Muscle of leg (tissue), 16 donors: ENCODE measurements at places on chromosomes 2 and 18.

DNA sequence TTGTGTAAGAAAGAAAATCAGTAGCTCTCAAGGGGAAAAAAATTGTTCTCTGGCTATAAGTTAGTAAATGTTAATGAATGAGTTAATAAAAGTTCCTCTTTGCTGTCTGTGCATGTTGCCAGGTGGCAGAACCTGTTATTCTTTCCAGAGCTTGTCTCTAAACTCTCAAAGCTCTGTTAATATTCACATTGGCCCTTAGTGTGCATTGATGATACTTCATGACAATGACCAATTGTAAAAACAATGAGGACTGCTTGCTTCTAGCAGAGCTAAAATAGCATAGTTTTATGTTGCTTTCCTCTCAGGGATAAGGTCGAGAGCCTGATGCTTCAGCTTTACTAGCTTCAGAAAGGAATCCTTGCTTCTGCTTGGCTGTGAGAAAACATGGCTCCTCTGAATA lies 91.5 kb downstream of the RAD51AP2 start:
- no peak overlapping the region for H3K27ac ChIP-seq
- no peaks in the 10 kb centered on the region for H3K4me1 ChIP-seq
- H3K36me3 ChIP-seq = no peaks in the 10 kb centered on the region
- H3K4me3 ChIP-seq = no peak overlapping the region

DNA sequence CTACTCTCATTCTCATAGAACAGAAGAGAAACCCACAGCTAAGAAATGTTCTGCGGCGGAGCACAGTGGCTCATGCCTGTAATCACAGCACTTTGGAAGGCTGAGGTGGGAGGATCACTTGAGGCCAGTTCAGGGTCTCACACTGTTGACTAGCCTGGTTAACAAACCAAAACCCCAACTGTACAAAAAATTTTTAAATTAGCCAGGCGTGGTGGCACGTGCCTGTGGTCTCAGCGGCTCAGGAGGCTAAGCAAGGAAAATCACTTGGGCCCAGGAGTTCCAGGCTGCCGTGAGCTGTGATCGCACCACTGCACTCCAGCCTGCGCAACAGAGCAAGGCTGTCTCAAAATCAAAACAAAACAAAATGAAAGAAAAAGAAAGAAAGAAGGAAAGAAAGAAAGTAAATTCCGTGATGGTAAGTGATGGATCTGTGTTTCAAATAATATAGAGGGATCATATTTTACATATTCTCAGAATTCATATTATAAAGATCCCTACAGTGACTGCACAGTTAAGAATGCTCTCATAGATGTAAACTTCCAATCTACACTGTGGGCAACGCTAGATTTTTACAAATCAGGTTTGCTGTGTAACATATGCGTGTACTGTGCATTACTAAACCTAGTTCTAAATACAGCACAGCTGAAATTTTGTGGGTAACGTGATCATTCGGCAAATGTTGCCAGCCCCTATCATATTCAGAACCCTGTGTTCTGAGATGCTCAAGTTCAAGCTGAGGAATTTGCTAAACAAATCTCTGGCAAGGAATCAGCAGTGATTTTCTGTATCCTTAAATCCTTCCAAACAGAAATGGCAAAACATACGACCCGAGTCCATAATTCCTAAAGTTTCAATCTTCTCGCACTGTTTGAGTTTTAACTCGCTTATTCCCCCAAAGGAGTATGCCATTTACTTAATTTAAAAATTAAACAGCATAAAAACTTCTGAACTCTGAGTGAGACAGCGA lies 1.2 kb upstream of the RAB12 start:
- H3K4me3 ChIP-seq = peak overlapping the region; percentile 60
- H3K27ac ChIP-seq = peak overlapping the region; percentile 81
- peak; percentile 66 for DNase-seq
- peaks cover 4% of the 10 kb centered on the region for H3K36me3 ChIP-seq
- no peaks in the 10 kb centered on the region for H3K27me3 ChIP-seq
- peaks cover 24% of the 10 kb centered on the region for H3K4me1 ChIP-seq

DNA sequence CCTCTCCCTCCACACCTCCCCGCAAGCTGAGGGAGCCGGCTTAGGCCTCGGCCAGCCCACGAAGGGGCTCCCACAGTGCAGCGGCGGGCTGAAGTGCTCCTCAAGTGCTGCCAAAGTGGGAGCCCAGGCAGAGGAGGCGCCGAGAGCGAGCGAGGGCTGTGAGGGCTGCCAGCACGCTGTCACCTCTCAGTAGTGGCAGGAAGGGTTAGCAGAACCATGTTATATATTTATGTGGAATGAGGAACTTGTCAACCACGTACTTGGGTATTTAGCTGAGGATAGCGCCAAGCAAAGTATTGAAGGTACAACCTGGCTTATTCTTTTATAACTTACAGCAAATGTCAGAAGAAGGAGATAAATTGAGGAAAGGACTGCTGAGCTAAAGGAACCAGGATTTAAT lies 144.1 kb upstream of the MGAT5 start:
- no peaks in the 10 kb centered on the region for H3K4me1 ChIP-seq
- H3K36me3 ChIP-seq = no peaks in the 10 kb centered on the region
- no peak for DNase-seq
- no peaks in the 10 kb centered on the region for H3K27me3 ChIP-seq

DNA sequence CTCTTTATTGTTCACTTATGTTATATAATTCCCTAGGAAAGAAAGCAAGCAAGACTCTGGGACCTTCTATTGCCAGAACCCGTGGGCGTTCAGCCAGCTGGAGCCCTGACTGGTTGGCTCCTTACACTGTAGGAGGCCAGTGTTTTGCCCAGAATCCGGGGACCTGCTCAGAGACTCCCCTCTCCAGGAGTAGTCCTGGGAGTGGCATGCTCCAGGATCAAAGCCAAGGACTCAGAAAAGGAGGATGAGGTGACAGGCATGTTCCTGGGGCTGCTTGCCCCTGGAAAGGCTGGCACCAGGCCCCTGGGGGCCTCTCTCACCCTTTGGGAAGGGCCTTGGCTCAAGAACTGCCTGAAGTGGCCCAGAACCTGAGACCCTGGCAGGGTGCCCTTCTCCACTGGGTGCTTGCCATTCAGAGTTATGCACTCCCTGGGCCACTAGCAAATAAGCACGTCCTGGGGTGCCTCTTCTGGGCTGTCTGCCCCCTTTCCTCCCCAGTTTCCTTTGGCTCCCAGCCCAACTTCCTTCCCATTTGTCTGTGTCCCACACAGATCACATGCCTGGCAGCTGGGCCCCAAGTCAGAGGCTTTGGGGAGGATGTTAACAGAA lies 19.6 kb upstream of the KIF3C start:
- no peak overlapping the region for H3K4me3 ChIP-seq
- peak overlapping the region; percentile 69 for H3K27ac ChIP-seq
- DNase-seq = peak; percentile 87

DNA sequence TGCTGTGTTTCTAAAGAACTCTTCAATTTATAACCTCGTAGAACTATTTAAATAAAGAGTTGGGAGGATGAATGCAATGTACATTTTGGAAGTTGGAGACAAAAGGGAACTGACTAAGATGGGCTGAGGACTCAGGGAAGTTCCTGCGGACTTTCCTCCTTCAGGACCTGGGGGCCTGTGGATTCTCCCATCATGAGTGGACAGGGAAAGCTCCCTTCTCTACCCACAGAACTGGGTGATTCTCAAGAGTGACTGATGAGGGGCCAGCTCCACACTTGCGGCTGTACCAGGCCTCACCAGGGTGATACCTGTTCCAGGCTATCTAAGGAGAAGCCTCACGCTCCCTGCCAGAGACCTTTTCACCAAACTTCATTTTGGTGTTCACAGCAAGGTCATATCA lies 143.8 kb upstream of the APCDD1 start:
- H3K27me3 ChIP-seq = peaks cover 2% of the 10 kb centered on the region
- no peak overlapping the region for H3K27ac ChIP-seq
- no peak overlapping the region for H3K4me3 ChIP-seq
- DNase-seq = no peak
- H3K36me3 ChIP-seq = no peaks in the 10 kb centered on the region

- DNase-seq = peak; percentile 49
- H3K4me3 ChIP-seq = no peak overlapping the region
- peaks cover 5% of the 10 kb centered on the region for H3K4me1 ChIP-seq
- no peaks in the 10 kb centered on the region for H3K36me3 ChIP-seq
- H3K27ac ChIP-seq = no peak overlapping the region
These were observed 251.3 kb downstream of the PLCL1 start for GRCh38 chr2:198055716-198056115.

- DNase-seq = peak; percentile 74
- H3K36me3 ChIP-seq = no peaks in the 10 kb centered on the region
- no peaks in the 10 kb centered on the region for H3K27me3 ChIP-seq
These were observed 35.7 kb upstream of the ST3GAL5 start for GRCh38 chr2:85924522-85924921.

DNA sequence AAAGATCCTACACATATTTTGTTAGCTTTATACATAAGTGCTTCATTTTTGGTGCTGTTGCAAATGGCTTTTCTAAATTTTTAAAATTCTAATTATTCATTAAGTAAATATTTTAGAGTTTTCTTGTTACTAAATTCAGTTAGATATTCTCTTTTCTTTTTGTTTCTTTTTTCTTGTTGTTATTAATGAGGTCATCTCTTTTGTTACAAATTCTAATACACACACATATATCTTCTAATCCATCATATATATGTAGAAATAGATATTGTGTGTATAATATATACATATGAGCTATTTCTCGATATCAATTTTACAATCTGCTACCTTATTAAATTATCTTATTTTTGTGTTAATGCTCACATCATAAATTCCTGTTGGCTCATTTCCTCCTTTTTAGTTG lies 255.9 kb downstream of the GALR1 start:
- H3K36me3 ChIP-seq = no peaks in the 10 kb centered on the region
- H3K4me1 ChIP-seq = no peaks in the 10 kb centered on the region
- DNase-seq = no peak

DNA sequence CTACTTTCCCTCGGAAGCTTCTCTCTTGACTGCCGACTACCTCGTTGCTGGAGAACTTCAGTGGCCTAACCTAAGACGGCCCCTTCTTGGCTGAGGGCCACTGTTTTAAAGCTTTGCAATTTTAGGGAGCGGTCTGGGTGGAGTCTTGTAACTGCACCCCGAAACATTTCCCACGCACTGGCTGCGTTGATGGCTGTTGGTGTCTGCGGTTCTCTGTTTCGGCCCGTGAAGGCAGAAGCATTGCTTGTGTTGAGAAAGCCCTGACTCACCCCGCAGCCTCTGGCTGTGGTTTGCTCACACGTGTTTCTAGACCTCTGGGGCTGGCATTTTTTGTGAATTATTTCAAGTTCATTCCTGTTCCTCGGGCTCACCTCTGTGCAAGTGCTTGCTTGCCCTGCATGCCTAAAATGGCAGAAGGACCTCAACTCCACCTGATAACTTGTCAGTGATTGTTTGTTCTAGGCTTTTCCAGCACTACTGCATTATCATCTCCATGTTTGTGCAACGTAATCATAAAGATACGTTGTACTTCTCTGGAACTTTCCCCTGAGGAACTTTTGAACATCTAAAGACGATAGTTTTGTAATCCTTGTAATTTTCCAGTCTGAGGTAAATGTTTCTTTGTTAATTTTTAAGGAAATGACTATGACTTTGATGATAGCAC lies 94.2 kb upstream of the DLX2 start:
- no peak overlapping the region for H3K4me3 ChIP-seq
- no peaks in the 10 kb centered on the region for H3K36me3 ChIP-seq
- no peak overlapping the region for H3K27ac ChIP-seq

DNA sequence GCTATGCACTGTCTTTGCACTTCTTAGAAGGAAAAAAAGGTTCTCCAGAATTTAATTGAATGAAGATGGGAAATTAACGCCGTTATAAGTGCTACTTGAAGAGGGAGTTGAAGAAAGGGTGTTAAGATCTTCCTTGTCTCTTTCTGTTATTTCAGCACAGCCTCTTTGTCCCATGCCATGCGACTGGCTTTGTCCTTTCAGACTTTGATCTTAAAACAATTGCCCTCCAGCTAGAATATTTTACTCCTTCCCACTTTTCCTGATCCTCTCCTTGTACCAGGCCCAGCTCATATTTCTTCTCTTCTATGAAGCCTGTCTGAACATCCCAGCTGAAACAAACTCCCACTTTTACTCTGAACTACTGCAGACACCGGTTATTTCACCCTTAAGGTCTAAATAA lies 51.4 kb downstream of the RAB27B start:
- no peaks in the 10 kb centered on the region for H3K4me1 ChIP-seq
- DNase-seq = no peak
- H3K36me3 ChIP-seq = no peaks in the 10 kb centered on the region

DNA sequence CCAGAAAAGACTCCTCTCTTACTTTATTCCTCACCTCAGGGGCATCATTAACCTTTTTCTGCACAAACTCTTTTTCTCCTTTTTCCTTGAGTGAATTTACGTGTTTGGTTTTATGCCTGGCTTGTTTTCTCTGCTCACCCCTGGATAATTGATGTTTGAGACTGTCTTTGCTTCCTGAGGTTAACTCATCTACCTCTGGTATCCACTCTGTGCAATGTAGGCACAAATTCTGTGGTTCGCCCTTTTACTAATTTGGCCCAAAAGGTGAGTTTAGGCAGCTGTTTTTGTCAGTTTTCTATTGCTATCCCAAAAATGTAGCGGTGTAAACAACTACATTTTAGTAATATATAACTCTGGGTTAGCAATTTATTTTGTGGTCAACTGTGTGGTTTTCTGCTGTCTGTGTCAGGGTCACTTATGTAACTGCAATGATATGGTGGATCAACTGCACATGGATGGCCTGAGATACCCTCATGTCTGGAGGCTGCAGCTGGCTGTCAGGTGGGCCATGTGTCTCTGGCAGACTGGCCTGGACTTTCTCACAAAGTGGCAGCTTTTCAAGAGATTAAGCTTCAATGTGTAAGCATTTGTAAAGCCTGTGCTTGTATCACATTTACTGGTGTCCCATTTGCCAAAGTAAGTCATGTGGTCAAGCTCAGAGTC lies 329.7 kb downstream of the FSIP2 start:
- no peaks in the 10 kb centered on the region for H3K4me1 ChIP-seq
- H3K27ac ChIP-seq = no peak overlapping the region
- peak; percentile 78 for DNase-seq
- no peaks in the 10 kb centered on the region for H3K27me3 ChIP-seq

DNA sequence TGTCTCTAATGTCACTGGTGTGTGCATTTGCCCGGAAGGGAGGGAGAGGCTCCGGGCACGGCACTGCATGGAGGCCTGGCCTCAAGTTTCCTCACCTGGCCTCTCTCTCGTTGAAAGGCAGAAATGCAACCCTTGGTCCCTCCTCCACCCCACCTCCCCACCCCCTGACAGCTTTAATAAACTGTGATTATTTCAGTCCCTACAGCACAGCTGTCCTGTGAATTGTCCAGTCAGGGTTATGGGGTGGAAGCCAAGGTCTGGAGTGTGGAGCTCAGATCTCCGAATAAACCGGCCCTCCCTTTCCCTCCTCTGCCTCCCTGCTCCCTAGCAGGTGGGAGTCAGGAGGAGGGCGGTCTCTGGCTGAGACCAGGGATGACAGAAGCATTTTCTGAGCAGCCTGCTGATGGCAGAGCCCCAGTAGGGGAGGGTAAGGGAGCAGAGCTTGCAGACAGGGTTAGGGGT lies 199.2 kb upstream of the SMAD2 start:
- peak overlapping the region; percentile 13 for H3K27ac ChIP-seq
- peaks cover 4% of the 10 kb centered on the region for H3K27me3 ChIP-seq

- H3K36me3 ChIP-seq = no peaks in the 10 kb centered on the region
- no peaks in the 10 kb centered on the region for H3K4me1 ChIP-seq
- no peak overlapping the region for H3K4me3 ChIP-seq
- H3K27ac ChIP-seq = no peak overlapping the region
- H3K27me3 ChIP-seq = no peaks in the 10 kb centered on the region
These were observed 50.6 kb downstream of the PSMD14 start for GRCh38 chr2:161358838-161359237.

GRCh38 chr2:16241166-16242160 lies 301.1 kb downstream of the MYCN start:
- no peak overlapping the region for H3K4me3 ChIP-seq
- DNase-seq = no peak
- no peaks in the 10 kb centered on the region for H3K4me1 ChIP-seq
- H3K27ac ChIP-seq = no peak overlapping the region
- no peaks in the 10 kb centered on the region for H3K36me3 ChIP-seq
